ENCODE measurements at places on chromosomes 5 and 9.

- no peak for DNase-seq
Measured at GRCh38 chr9:90697808-90698207, 55.2 kb upstream of the DIRAS2 start.

DNA sequence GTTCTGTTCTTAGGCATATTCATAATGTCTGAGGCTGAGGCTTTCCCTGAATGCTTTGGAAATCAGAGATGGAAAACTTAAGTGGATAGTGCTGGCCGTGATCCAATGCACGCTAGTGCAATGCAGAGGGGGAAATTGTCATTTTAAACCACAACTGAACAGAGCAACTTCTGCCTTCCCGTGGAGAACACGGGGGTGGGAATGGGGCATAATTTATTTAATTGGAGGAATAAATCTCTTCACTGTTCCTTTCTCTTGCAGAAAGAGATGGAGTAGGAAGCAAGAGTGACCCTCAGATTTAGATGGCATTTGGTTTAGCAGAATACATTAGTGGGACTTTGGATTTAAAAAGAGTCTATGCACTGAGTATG, 22.9 kb upstream of the NREP start:
- DNase-seq = no peak

GRCh38 chr5:33281431-33281843, 159.3 kb upstream of the TARS1 start:
- no peak for DNase-seq

DNA sequence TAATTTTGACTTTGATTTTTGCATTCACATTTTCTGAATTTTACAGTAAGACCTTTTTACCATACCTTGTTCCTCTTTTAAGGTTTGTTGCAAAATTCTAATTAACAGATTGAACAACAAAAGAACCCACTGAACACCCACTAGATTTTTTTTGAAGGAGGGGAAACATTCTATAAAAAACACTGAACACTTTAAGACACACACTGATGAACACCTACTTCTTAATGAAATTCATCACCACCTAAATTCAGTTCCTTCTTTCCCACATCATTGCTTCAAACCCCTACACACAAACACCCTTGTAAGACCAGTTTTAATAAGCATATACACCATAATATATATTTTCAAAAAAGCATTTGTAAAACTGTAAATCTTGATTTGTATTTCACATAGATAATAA, 559.0 kb upstream of the MEF2C start:
- DNase-seq = no peak

DNA sequence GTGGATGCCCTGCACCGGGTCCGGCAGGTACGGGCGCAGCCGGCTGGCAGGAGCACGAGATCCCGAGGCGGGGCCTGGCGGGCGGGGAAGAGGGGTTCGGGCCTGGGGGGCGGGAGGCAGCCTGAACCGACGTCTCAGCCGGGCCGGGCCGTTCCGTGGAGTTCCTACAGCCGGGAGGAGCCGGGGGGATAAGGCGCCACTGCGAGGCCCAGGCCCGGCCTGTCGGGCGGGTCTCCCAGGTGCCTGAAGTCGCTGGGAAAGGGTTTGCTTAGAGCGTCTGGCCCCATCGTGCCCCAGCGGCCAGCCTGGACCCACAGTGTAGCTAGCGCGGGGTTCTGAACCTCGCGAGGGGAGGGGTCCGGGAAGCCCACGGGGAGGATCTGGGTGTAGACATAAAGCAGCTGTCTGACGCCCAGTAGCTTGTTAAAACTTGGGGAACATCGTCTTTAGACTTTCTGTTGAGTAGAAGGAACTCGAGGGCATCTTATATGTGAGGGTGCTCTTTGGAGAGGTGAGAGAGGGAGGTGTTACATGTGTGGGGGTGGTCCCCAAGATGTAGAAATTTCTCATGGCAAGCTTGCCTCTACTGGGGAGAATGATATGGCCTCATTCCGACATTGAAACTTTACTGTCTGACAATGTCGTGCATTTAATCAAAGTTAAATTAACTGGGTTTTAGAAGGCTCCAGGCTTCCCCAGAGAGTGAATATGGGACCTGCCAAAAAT, 524 bp downstream of the FUBP3 start:
- DNase-seq = no peak

DNA sequence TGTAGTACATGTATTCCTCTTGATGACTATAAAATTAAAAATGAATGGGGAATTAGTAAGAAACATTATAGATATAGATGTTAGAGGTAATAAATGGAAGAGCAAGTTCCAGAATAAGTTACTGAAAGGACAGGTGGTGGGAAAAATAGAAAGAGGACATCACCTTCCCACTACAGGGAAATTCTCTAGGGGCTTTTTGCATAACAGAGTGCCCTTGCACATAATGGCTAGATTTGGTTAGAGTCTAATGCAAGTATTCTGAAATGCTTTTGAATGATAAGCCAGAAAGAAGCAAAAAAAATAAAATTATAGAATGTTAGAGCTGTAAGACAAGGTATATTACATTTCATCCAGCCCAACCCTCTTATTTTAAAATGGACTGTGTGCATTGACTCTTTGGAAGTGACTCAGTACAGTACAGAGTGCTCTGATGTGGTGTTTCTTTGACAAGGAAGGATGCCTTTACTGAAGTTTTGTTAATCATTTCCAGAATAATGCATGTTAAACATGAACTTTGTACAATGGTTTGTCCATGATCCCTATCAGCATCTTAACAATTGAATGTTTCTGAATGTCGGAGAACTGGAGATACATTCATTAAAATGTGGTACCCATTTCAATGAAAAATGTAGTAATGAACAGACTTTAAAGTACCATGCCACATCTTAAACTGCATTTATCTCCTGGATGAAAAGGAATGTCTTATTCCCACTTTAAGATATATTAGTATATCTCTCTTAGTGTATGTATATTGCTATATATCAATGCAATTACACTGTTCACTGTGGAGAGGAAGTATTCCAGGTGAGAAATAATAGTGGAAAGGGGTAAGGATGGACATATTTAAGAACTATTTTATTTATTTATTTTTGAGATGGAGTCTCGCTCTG, 391.1 kb downstream of the ADGRV1 start:
- DNase-seq = no peak

GRCh38 chr9:130390390-130390789, 54.4 kb upstream of the ASS1 start:
- DNase-seq = no peak

- no peak for DNase-seq
Measured at GRCh38 chr9:115118879-115119218, 892 bp upstream of the TNC start.

- DNase-seq = no peak
Measured at GRCh38 chr9:15373881-15374280, 48.8 kb upstream of the SNAPC3 start.

GRCh38 chr5:74549384-74549783, 91.1 kb downstream of the ENC1 start:
- no peak for DNase-seq

DNA sequence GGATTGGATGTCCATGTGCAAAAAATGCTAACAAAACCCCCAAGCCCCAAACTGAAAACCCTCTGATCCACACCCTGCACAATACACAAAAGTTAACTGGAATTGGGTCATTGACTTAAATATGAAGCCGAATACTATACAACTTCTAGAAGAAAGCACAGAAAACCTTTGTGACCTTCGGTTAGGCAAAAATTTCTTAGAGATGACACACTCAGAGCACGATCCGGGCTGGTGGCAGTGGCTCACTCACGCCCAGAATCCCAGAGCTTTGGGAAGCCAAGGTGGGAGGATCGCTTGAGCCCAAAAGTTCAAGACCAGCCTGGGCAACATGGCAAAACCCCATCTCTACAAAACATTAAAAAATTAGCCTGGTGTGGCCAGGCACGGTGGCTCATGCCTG, 1.8 kb upstream of the DIPK1B start:
- no peak for DNase-seq

DNA sequence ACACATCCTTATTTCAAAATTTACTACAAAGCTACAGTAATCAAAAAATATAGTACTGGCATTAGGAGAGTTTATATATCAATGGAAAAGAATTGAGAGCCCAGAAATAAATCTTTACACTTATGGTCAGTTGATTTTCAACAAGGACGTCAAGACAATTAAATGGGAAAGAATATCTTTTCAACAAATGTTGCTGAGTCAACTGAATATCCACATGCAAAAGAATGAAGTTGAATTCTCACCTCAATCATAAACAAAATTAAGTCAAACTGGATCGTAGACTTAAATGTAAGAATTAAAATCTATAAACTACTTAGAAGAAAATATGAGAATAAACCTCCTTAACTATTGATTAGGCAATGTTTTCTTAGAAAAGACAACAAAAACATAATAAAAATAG, 61.5 kb upstream of the PRR16 start:
- DNase-seq = no peak

DNA sequence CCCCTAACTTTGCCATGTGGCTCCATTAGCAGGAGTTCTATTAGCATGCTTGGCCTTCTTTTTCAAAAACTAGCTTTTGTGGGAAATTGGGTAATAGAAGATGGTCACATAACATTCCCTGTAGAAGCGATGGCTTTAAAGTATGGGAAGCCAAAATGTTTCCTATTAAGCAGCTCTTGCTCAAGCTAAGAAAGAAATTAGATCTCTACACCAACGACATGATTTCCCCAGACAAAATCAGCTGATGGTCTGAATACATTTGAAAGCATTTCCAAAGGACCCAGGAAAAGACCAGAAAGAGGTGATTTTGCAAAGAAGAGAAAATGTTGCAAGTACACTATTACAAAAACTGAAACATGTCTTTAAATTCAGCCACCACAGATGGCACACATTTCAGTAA, 4.8 kb upstream of the NFIL3 start:
- DNase-seq = no peak

- no peak for DNase-seq
Measured at GRCh38 chr9:100084128-100084453, 14.7 kb downstream of the ERP44 start.

- no peak for DNase-seq
Measured at GRCh38 chr5:132098151-132098594, 24.6 kb downstream of the CSF2 start.

- DNase-seq = no peak
Measured at GRCh38 chr9:20611691-20612287, 10.5 kb downstream of the MLLT3 start.

GRCh38 chr5:74401946-74402320, 238.6 kb downstream of the ENC1 start:
- no peak for DNase-seq

- no peak for DNase-seq
Measured at GRCh38 chr9:122065923-122066629, 27.0 kb downstream of the TTLL11 start.

- no peak for DNase-seq
Measured at GRCh38 chr9:111598733-111599091, 735 bp downstream of the PTGR1 start.

DNA sequence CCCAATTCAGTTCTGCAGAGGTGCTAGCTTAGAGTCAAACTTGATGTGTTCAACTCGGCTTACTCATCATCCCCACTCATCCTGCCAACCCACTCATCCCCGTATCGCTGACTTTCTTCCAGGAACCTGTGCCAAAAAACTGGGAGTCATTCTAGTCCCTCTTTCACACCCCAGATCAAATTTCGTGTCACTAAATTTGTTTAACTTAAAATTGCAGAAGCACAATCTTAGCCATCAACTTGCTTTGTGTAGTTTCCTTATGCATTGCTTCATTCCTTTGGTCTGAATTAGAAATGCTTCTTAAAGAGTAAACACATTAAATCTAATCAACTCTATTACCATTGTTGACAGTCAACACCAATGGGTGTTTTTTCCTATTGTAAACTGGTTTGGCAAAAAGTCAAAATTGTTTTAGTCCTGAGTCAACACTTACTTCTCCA, 162.4 kb downstream of the TTC39B start:
- DNase-seq = no peak

- no peak for DNase-seq
Measured at GRCh38 chr9:95509851-95510708, 6.7 kb downstream of the PTCH1 start.

DNA sequence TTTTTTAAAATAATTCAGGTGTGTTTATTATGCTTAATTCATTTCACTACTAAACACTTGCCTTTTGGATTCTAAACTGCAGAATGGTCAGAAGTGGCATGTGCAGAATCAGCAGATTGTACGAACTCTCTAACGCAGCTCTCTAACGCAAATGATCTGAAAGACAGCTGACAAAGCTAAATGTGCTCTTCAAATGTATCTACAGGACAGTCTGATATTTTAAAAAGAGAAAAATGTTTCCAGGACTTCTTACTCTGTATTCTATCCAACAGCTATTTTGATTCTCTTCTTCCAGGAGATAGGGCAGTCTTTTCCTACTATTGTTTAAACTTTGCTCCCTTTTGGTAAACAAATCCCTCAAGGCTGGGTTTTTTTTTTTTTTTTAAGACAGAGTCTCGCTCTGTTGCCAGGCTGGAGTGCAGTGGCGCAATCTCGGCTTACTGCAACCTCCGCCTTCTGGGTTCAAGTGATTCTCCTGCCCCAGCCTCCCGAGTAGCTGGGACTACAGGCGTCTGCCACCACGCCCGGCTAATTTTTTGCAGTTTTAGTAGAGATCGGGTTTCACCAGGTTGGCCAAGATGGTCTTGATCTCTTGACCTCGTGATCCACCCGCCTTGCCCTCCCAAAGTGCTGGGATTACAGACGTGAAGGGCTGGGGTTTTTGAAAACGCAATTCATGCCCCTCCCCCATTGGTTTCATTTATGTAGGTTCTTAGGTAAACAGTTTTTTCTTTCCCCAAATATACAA, 1.2 kb downstream of the NMRK1 start:
- DNase-seq = no peak

- DNase-seq = no peak
Measured at GRCh38 chr5:82352146-82352791, 74.1 kb upstream of the RPS23 start.

DNA sequence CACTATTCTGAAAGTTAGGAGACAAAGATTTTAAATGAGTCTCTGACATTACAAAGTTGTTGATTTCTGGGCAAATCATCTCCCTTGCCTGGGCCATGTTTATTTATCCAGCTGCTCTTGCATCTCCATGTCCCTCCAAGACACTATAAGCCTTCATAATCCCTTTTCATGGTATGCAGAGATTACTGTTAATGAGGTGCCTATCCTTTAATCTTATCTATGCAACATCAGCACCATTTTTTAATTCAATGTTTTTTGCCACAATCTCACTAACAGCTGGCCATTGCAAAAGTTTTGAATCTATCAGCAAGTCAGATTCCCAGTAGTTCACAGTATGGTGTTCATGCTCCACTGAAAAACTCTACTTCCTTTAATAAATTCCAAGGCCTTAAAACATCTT, 108.5 kb upstream of the PTPRD start:
- no peak for DNase-seq

GRCh38 chr5:133370904-133371303, 241.4 kb downstream of the FSTL4 start:
- no peak for DNase-seq

- no peak for DNase-seq
Measured at GRCh38 chr5:107542428-107542827, 128.3 kb downstream of the EFNA5 start.

GRCh38 chr5:14551211-14551610, 30.4 kb upstream of the OTULINL start:
- no peak for DNase-seq

- DNase-seq = no peak
Measured at GRCh38 chr9:129075996-129076639, 4.8 kb upstream of the DOLPP1 start.
